ENCODE measurements at places on chromosomes 2 and 18. TPM values are rescaled to one million over a fixed set of nuclear protein-coding genes. Genes with fewer than 3 reads are reported as not detected.

DNA sequence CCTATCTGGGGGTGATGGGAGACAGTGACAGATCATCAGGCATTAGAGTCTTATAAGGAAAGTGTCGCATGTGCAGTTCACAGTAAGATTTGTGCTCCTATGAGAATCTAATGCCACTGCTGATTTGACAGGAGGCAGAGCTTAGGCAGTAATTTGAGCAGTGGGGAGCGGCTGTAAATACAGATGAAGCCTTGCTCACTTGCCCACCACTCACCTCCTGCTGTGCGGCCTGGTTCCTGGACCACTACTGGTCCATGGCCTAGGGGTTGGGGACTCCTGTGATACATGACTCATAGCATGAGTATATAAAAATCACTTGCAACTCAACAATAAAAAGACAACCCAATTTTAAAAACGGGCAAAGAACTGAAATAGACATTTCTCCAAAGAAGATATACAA lies 71.1 kb upstream of the ACAA2 start:
- no peak for DNase-seq

DNA sequence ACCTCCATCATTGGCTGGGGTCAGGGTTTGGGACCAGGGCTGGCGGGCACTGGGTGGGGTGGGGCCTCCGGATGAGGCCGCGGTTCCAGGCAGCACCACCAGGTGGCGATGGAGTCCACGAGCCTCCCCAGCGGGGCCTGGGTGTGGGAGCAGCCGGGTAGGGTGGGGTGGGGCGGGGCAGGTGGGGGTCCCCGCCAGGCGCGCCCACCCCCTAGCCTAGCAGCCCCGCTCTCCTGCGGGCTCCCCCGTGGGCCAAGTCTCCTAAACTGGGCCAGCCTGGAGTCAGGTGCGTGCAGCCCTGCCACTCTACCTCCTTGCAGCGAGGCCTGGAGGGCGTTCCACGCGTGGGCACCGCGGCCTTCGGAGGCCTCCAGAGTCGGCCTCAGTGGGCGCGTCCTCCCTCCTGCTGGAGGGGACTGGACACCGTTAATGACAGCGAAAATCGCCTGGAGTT lies 187.5 kb downstream of the TWIST2 start:
- no peak for DNase-seq

- peak; percentile 36 for DNase-seq
Observed at GRCh38 chr2:239358062-239358754, 42.6 kb downstream of the HDAC4 start.

DNA sequence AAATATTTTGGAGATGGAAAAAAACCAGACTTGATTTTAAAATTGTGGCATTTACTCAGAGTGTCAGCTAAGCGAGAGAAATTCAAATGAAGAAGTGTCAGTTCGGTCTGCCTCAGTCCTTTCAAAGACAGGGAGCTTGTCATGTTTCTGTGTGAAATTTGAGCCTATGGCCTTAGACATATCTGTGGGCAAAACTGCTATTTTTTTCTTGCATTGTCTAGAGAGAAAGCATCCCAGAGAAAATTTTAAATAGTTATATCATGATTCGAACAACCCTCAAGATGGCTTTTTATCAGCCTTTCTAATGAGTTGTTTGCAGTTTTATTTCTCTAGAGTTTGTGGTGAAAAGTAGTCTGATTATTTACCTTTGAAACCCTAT lies 50.2 kb upstream of the KCNE4 start:
- no peak for DNase-seq

- DNase-seq: peak; percentile 99
Observed at GRCh38 chr2:218269900-218270720, at the start of the genes AAMP and PNKD. TSS of gene AAMP (minus strand) at chr2:218270137. CDS start at chr2:218270086, 51 bp downstream. TSS of gene PNKD (plus strand) at chr2:218270519. CDS start at chr2:218270536, 17 bp downstream.

DNA sequence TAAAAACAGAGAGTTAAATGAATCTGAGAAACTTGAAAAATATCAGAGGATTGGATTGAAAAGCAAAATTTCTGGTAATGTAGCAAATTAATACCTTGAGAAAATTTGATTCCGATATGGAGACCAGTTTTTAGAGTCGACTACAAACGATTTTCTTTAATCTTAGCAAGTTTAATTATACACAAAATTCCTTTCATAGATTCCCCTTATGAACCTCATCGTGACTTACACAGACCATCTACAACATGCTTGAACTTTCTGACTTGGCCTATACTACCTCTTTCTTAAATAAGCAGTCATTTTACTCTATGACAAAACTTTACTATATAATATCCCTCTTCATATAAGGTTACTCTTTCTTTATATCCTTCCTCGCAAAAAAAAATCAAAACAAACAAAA lies 769.6 kb upstream of the CRIM1 start:
- DNase-seq: no peak

GRCh38 chr2:9484533-9484932 lies 10.2 kb downstream of the IAH1 start:
- peak; percentile 57 for DNase-seq

KCNJ3 gene
- not detected for polyA plus RNA-seq

- DNase-seq: peak; percentile 74
Observed at GRCh38 chr2:237257471-237257951, 156.5 kb downstream of the COL6A3 start.

DNA sequence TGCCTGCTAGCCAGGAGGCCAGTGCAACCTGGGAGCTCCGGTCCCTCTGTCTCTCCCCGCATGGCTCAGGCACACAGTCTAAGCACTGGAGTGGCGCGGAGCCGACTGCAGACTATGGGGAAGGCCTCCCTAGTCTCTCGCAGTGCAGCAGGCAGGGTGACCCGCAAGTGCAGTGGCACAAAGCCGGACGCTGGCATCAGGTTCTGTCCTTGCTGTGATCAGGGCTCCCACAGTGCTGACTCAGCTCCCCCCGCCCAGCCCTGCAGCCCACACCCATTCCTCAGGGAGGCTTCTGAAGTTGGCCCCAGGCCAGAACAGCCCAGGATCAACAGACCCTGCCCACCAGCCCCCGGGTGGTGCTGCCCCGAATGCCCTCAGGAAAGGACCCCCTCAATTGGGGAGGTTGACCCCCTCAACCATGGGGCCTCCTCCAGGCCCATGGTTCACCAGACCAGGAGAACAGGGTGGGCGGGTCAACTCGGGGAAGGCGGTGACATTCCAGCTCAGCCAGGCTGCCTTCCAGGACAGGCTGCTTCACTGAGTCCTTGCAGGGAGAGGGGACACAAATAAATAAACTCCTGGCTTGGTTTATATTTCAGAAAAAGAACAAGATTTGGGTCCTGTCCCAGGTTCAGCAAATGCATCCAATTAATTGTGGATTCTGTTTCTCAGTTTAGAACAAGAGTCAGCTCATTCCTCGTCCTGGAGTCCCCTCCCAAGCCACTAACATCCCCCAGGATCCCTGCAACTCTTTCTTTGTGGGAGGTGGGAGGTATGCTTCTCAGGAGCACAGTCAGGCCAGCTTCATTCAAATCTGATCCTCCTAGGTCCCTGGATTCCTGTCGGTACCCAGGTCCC lies 12.2 kb downstream of the BIN1 start:
- peak; percentile 51 for DNase-seq

DNA sequence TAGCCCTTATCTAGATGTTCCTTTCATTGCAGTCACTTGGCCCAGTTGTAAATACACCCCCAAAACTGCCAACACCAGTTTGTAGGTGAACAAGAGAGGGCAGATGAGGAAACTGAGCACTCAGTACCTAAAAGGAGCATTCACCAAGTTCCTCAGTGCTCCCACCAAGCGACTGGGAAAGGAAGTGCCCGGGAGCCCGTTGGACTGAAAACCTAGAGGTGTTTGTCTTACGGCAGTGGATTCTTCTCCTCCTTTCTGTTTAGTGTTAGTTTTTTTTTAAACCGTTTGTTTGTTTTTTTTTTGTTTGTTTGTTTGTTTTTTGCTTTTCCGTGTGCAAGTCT lies 43.3 kb downstream of the SOX11 start:
- DNase-seq: no peak

- no peak for DNase-seq
Observed at GRCh38 chr2:203706403-203706802, at the start of gene CD28. TSS of gene CD28 (plus strand) at chr2:203706639. CDS start at chr2:203706697, 58 bp downstream.

- no peak for DNase-seq
Observed at GRCh38 chr18:32674491-32674890, 98.3 kb downstream of the KLHL14 start.

DNA sequence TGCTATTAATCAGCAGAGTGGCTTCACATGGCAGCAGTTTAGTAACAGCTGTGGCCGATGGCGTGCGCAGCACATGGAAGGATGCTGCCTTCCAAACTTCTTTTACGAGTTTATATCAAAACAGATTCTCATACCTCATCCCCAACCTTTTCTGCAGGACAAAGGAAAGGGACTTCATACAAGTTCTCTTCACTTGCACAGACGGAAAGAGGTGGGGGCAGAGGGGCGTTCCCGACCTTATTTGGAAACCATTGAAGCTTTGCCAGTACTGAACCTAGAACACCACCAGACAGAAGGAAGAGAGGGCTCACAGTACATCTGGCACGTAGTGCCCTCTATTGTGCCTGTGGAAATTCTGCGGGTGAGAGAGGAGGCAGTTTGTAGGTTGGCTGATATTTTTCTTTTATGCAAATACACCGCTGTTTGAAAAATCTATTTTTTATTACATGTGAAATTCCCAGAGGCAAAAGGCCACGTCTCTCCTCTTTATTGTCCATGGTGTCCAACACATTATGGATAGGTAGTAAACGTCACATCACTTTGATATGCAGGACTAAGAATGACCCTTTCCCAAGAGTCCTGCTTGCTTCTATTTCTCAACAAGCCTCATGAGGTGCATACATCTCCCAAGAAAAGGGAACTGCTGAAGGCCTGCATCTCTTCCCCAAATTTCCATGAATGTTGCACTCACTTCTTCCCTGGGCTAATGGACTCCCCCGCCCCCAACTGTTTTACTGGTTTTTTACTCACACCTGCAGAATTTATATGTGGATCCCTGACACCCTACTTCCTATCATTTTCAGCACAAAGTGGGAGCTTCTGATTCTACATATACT lies 31.3 kb downstream of the COLEC12 start:
- no peak for DNase-seq

CYRIA gene
- polyA plus RNA-seq: 3.6 TPM

- DNase-seq: no peak
Observed at GRCh38 chr2:28128281-28128950, 237.9 kb downstream of the BABAM2 start.

GRCh38 chr2:163264341-163264740 lies 425.8 kb upstream of the KCNH7 start:
- peak; percentile 83 for DNase-seq

DNA sequence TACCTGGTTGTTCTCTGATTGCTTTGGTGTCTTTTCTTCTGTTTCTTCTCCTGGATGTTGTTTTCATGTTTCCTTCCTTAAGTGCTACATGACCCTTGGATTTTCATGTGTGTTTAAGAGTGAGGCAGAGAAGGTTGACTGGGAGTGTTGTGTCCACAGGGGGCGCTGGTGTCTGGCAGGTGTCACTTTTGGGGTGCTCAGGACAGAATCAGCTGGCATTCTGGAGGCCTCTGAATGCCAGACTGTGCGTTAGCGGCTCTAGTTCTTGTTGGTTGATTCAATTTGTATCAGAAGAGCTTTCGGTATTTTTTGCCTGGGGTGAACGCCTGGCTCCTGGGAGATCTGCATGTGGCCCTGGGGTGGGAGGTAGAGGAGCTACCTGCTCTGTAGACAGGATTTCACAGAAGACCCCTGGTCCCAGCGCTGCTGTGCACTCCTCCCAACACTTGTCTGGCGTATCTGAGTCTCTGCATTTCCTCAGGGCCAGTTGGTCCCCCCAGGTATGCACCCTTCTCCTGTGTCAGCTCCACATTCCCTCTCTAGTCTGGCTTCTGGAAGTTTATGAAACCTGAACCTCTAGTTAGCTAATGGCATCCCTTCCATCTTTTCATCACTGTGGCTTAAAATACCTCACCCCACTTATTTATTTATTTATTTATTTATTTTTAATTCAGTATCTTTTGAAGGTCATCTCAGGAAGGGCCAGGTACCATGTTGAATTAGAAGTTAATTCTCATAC lies 1.1 kb downstream of the GREB1 start:
- no peak for DNase-seq

DNA sequence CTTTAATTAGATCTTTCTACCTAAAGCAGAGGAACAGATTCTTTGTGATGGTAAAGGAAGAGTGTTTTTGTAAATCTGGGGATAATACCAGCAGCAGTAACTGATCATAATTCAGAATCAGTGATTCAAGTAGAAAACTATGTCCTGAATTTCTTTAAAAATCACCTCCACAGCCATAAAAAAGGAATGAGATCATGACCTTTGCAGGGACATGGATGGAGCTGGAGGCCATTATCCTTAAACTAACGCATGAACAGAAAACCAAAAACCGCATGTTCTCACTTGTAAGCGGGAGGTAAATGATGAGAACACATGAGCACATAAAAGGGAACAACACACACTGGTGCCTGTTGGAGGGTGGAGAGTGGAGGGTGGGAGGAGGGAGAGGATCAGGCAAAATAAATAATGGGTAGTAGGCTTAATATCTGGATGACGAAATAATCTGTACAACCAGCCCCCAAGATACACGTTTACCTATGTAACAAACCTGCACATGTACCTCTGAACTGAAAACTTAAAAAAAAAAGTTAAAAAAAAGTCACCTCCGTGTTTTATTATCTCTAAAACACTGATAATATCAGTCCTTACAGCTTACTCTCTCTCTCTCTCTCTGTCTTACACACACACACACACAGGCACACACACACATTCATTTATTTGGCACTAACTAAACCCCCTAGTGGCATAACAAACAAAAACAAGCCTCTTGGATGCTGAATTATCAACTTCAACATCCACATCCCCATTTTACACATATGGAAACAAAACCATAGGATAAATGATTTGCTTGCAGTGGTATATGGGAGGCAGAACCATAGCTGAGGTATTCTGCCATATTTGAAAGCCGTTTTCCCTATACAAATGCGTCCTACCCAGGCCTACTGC lies 1.4 kb downstream of the TM4SF20 start:
- no peak for DNase-seq

ADAM23 gene
- 2.7 TPM for polyA plus RNA-seq

DNA sequence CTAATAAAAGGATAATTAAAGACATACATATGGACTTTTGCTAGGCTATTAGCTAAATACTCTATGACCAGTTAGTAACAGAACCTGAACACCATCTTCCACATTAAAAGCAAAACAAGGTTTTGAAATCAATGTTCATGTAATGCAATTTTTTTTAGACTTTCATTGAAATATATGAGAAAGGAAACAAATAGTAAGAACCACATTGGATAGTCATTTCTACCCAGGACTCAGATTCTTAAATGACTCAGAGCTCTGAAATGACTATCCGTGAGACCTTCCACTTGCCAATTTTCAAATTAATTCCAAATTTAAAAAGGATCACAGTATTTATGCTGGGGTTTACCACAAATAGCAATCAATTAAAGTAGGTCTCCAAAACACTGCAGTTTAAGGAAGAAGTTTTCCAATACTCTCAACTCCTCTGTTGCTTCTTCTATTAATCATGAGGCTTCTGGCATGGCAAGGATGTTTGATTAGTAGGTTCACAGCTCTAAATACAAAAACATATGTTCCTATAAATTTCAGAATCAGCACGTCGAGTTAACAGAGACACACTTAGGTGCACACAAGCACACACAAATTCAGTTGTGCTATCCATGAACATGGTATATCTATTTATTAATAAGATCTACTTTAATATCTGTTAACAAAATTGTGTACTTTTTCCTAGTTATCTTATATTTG lies 841.0 kb downstream of the RNF144A start:
- peak; percentile 2 for DNase-seq

- DNase-seq: no peak
Observed at GRCh38 chr2:26884486-26884885, 36.6 kb downstream of the DPYSL5 start.

ANKRD62 gene
- polyA plus RNA-seq: not detected

IL1RN gene
- 0.36 TPM for polyA plus RNA-seq

ACOXL gene
- not detected for polyA plus RNA-seq

- peak; percentile 42 for DNase-seq
Observed at GRCh38 chr18:76805221-76805620, 17.1 kb upstream of the ZNF236 start.

Measured in fibroblast of lung (primary cell).